ENCODE measurements at places on chromosomes 6 and 20.

DNA sequence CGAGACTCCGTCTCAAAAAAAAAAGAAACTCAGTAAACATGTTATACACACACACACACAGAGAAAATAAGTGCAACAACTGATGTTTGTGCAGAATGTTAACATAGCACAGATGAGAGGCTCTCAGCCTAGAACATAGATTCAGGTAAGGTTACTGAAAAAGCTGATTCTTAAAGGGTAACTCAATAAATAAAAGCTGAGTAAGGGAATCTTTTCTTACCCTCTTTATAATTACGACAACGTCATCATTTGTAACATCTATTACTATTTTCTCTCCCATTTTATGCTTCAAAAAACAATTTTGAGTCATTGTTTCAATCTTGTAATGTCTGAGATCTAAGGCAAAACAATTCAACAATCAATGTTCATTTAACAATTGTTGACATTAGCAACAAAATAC is 644.8 kb downstream of the RFPL4B start:
- DNase-seq = no peak

GRCh38 chr6:129309154-129309553 is 400.8 kb downstream of the ARHGAP18 start:
- no peak for DNase-seq

DNA sequence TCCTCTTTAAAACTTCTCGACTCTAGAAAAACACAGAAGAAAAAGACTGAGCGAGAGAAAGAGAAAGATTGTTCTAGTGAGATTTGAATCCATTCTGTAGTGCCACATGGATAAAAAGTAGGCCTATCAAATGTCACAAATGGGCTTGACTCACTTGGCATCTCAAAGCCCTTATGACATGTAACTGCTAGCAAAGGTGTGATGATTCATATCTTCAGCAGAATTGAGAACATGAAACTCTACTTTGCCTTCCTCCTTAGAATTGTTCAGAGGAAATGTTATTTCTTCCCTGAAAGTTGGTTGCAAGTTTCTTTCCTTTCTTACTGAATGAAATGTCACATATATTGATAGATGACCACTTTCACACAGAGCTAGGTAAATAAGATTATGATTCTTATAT is 40.4 kb upstream of the DUSP22 start:
- no peak for DNase-seq

GRCh38 chr20:48282591-48283228 is 497.4 kb upstream of the SULF2 start:
- DNase-seq = no peak

- no peak for DNase-seq
Observed at GRCh38 chr6:137762168-137763090, 104.6 kb upstream of the TNFAIP3 start.

DNA sequence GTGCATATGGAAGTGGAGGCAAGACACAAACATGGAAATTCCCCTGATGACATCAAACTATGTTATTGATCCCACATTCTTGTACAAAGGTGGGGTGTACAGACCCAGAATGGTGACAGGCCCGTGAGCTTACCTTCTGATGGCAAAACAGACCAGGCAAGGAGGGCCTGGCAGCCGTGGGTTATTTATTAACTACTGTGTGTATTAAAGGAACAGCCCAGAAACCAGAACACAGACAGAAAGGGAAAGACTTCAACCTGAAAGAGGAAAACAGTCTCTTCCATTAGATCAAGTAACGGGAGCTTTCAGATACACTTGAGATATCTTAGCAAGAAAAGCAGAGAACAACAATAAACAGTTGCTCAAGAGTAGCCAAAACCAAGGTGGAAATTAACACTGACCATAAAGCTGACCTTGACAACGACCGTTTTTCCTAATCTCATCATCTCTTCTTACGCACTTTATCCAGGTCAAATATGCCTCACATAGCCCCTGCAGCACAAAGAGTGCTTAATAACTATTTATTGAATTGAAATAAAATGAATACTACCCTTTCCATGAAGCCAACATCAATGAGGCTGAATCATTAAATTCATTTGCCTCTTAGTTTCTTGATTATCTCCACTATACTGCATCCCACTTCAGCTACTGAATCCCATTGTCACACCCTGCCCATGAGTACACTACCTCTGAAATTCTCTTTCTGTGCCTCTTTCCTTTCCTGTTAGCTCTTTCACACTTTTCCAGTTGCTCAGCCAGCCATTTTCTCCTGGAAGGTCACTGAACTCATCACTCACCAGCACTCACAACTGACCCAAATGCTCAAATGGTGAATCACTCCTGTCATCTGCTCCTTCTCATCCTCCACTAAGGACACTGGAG is 67.4 kb downstream of the MOXD1 start:
- DNase-seq = peak; percentile 92

DNA sequence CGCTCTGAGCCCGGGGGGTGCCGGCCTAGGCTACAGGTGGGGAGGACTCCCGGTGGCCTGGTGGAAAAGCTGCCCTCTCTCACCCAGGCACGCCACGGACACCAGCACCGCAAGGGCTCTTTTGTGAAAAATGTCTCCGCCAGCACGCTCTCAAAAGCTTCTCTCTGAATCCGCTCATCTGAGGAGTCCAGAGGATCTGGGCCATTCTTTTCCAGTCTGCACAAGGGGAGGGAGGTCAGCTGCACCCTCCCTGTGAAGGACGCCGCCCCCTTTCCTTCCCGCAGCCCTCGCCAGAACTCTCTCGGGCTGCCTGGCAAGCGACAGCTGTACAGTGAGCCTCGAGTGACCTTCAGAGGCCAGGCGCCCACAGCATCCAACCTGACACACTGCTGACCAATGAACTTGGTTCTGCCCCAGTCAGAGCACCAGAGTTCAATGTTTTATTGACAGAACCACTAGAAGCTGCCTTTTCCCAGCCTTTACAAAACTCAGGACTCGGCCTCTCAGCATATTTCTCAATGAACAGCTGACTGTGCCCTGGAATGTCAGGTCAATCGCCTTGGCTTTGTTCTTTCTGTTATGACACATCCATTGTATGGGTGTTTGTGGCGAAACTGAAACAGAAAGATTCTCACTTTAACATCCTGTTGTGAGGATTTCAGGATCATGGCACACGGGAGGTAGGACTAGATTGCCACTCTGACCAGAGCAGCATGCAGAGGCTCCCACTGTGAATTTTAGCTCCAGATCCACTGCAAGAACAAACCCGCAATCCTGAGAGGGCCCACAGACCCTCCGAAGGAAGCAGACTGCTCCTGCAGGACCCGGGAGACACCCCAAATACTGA is 26.7 kb downstream of the SERPINB9 start:
- DNase-seq = peak; percentile 70

- DNase-seq = no peak
Observed at GRCh38 chr6:163708466-163708865, 293.9 kb downstream of the QKI start.

- peak; percentile 97 for DNase-seq
Observed at GRCh38 chr6:162090734-162091133, 636.8 kb downstream of the PRKN start.

- DNase-seq = peak; percentile 64
Observed at GRCh38 chr6:30544666-30545272, 11.5 kb downstream of the GNL1 start.

- no peak for DNase-seq
Observed at GRCh38 chr6:115765966-115766365, 294.7 kb downstream of the FRK start.

DNA sequence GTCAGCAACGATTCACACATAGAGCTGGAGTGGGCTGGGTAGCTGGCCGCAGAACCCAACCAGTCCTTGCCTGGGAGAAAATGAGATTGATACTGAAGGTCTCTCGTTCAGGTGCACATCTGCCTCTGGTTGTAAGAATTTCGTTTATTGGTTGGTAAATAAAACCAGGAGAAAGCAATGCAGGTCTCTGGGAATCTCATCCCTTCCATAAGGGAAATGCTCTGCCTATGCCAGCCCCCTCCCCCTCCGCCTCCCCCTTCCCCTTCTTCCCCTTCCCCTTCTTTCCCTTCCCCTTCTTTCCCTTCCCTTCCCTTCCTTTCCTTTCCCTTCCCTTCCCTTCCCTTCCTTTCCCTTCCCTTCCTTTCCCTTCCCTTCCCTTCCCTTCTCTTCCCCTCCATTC is 107.3 kb downstream of the DTD1 start:
- no peak for DNase-seq

DNA sequence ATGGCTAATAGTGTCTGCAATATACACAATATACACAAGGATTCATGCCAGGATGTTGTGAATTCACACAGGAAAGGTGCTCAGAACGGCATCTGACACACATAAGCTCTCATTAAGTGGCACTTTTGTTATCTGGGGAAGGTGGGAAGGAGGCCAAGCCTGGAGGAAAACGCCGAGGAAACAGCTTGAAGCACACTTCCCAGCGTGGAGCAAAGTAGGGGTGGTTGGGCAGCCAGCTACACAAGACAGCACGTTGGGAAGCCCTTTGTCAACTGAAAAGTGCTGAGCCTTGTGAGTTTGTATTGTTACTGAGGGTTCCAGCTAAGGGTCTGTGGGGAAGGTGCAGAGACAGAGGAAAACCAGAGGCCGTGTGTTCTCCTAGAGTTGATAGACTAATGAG is 181.0 kb downstream of the ZMYND8 start:
- no peak for DNase-seq

DNA sequence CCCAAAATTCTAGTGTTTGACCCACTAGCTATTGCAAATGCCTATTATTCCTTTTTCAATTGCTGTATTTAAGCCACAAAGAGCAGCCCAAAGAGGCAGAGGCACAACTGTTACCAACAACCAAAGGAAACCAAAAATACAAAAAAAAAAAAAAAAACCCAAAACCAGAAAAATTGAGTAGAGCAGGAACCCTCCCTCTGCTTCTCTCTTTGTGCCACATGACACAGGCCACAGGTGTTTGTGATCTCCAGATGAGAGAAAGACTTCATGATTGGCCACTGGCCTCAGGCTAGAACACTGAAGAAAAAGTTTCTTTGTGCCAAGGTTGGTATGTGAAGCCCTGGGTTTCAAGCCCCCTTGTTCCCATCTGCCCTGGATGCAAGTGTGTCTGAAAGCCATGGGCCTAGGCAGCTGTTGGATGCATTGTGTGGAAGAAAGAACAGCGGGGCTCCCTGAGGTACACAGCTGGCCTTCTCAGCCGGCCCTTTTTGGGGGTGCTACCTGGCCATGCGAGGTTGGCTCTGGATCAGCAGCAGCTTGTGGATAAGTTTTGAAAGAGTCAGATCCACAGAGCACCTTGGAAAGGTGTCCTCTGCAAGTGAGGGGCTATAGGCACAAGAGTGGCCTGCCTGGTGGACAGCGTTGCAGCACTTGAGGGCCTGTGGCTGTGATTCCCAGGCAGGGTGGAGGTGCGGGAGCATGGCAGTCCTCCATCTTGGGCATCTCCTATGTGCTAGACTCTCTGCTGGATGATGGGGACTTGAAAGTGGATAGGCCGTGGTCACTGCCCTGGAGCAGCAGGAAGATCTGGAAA is 204.5 kb downstream of the ZDHHC14 start:
- DNase-seq = no peak

DNA sequence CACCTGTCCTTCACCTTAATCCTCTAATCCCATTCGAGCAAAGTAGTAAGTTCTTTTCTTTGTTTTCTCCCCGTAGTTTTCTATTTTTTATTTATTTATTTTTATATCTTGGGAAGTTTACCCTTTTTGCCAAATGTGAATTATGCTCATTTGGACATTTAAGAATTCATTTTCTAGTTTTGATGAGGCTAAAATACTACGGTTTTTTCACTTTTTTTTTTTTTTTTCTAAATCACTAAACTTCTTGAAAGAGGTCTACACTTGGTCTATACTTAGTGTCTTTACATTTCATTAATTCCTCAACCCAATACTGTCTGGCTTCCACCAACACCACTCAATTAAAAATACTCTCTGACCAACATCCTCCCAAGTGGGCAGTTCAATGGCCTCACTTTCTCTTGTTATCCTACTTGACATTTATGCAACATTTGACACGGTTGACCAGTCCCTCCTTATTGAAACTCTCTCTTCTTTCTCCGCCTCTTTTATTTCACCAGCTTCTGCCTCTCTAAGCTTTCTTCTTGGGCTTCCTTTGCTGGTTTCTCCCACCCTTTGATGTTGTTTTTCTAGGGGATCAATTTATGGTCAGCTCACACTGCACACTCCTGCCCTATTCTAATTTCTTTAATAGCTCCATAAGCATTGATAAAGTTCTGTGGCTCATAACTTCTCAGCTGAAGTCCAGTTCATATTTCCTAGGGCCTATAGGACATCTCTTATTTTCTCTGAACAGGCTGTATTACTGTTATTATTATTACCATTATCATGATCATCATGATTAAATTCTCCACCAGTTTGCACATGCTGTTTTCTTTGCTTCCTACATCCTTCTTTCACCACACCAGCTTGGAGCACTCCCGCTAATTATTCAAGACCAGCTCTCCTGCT is 72.6 kb upstream of the CITED2 start:
- no peak for DNase-seq

- no peak for DNase-seq
Observed at GRCh38 chr20:23684261-23684660, 4.6 kb downstream of the CST4 start.

GRCh38 chr6:161105408-161105807 is 113.8 kb downstream of the MAP3K4 start:
- DNase-seq = no peak

DNA sequence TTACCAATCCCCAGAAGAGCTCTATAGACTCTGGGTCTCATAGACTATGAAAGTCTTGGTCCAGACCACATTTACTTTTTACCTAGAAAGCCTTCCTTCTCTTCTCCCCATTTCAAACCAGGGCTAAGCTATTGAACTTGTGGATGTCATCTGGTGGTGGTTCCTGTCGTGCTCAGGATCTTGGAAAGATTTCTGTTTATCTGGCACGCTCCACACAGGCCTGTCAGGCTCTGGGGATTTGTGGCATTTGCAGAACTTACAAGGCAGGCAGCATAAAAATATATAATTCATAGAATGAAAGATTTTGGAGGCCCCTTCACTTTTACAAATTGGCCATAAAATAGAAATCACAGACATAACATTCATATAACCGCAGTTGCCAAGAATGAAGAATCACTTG is 188.1 kb downstream of the UST start:
- no peak for DNase-seq

GRCh38 chr6:34066772-34067770 is 78.8 kb downstream of the GRM4 start:
- DNase-seq = no peak

DNA sequence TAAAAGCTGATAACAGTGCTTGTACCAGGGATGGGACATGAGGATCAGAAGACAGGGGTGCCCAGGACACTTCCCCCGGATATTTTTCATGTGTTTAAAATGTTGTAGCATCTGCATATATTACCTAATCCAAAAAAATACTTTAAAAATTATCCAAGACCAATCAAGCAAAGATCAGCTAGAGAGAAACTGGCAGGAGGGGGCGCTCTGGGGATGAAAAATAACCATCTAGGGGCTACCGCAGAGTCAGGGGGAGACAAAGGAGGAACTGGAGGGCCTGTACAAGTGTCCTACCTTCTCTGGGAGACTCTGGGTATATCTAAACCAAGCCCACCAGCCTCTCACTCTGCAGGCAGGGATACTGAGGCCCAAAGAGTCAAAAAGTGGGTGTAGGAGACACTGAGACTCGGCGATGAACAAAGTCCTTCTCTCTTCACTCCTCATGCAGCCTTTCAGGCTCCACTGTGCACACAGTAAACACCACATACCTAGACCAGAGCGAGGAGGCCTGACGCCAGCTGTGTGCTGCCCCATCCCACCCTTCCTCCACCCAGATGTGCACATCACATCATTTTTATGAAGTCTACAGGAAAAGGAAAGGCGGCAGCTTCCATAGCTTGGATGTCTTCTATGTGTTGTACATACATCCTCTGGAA is 9.8 kb downstream of the RIMS4 start:
- no peak for DNase-seq

All from ACHN (cell line).